RWPE1 (cell line): ENCODE measurements at places on chromosomes 12 and 14.

DNA sequence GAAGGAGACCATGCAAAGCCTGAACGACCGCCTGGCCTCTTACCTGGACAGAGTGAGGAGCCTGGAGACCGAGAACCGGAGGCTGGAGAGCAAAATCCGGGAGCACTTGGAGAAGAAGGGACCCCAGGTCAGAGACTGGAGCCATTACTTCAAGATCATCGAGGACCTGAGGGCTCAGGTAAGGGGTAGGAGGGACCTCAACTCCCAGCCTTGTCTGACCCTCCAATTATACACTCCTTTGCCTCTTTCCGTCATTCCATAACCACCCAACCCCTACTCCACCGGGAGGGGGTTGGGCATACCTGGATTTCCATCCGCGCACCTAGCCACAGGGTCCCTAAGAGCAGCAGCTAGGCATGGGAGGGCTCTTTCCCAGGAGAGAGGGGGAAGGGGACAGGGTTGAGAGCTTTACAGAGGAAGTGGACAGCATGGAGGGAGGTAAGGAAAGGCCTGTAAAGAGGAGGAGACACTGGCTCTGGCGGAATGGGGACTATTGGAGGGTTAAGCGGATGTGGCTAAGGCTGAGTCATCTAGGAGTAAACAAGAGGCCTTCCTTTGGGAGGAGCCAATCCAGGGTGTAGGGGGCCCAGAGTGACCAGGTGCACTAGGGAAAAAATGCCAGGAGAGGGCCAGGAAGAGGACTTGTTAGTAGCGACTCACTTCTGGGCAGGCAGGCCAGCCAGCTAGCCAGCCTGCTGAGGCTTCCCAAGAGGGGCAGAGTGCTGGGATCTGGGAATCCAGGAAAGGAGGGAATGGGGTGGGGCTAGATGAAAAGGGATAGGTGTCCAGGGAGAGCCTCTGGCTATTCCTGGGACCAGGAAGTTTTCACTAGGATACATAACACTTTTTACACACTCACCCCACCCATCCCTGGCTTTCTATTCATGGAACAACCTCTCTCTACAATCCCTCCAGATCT is 754 bp downstream of the KRT18 start:
- DNase-seq: peak; percentile 95

GRCh38 chr12:111368291-111368787 is 556 bp downstream of the PHETA1 start:
- DNase-seq: peak; percentile 25

- DNase-seq: no peak
Observed at GRCh38 chr14:54258382-54258781, 138.4 kb upstream of the CDKN3 start.

- DNase-seq: no peak
Observed at GRCh38 chr12:69927164-69927563, 102.1 kb downstream of the MYRFL start.

DNA sequence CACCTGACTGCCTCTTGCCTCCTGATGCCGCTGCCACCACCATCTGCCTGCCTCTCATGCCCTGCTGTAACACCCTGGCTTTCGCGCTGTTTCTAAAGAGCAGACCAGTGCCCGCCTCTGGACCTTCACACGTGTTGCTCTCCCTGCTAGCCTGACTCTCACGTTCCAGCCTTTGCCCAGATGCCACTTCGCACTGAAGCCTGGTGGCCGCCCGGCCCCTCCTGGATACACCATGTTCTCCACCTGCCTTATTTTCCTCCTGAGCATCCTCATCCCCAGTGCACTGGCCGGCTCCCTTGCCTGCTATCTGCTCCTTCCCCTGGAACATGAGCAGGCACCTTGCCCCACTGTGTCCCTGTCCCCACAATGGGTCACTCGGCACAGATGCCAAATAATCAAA is 146.5 kb downstream of the PIWIL1 start:
- DNase-seq: no peak

GRCh38 chr12:45292486-45293195 is 76.7 kb downstream of the ANO6 start:
- no peak for DNase-seq
